ENCODE measurements at places on chromosomes 3 and 15.

DNA sequence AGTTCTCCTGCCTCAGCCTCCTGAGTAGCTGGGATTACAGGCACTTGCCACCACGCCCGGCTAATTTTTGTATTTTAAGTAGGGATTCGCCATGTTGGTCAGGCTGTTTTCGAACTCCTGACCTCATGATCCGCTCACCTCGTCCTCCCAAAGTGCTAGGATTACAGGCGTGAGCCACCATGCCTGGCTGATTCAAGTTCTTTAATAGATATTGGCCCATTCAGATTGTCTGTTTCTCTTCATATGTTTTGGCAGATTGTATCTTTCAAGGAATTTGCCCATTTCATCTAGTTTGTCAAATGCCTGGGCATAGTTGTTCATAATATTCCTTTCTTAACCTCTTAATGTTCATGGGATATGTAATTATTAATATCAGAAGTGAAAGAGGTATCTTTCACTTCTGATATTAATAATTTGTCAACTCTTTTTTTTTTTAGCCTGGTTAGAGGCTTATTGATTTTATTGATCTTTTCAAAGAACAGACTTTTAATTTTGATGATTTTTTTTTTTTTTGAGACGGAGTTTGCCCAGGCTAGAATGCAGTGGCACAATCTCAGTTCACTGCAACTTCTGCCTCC, 40.2 kb upstream of the ZFAND6 start:
- no peak for DNase-seq

GRCh38 chr3:159721324-159721723, 267.3 kb upstream of the IL12A start:
- no peak for DNase-seq

DNA sequence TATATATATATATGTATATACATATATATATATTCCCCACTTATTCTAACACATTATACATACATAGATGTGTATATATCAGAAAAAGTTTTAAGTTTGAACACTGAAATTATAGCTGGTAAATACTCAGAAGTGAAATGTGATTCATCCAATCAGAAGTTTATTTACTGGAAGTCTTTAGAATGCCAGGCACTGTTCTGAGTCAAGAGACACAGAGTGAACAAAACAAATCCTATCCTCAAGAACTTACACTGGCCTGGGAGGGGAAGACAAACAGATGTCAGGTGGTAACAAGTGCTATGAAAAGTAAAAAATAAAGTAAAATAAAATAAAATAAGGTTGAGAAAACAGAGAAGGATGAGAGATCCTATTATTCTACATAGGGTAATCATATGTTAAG, 13.4 kb downstream of the DHX36 start:
- no peak for DNase-seq

- DNase-seq, result no peak
Measured at GRCh38 chr3:36653095-36653494, 111.3 kb downstream of the DCLK3 start.

GRCh38 chr3:101464235-101464634, 48.8 kb downstream of the SENP7 start:
- DNase-seq, result no peak

- DNase-seq, result peak; percentile 82
Measured at GRCh38 chr15:45457641-45458539, 64.7 kb downstream of the SLC30A4 start.

GRCh38 chr3:102174312-102174712, 260.5 kb upstream of the ZPLD1 start:
- DNase-seq, result no peak

DNA sequence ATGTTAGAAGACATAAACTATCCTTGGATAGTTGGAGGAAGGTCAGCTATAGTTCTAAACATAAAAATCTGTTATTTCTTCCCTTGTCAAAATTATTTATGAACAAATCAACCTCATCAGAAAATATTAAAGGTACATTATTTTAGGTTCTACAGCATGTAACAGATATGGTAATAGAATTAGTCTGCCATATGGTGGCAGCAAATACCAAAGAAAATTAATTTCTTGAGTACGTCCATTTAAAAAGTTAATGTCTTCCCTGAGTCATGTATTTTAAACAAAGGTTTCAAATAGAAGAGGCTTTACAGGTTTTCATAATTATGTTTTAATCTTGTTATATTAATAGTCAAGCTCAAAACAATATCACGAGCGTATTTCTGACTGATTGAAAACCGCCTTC, 17.9 kb upstream of the ANKRD28 start:
- DNase-seq, result no peak

- DNase-seq, result no peak
Measured at GRCh38 chr15:25824618-25825017, 38.5 kb downstream of the ATP10A start.

DNA sequence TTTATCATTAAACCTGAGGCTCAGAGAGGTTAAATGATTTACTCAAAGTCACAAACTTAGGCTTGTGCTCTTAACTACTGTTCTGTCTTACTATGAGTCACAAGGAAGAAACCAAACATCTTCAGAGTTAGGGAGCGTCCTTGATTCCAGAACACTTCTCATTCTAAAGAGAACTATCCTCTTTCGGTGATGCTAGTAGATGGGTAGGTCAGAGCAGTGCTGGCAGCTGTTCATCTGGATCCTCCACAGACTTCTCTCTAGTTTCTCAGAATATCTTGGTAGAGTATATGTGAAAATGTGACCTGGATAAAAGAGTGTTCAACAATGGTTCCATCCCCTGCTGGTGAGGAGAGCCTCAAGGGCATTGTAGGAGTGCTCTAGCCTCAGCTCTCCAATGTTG, 3.3 kb downstream of the ARL6IP5 start:
- DNase-seq, result no peak

DNA sequence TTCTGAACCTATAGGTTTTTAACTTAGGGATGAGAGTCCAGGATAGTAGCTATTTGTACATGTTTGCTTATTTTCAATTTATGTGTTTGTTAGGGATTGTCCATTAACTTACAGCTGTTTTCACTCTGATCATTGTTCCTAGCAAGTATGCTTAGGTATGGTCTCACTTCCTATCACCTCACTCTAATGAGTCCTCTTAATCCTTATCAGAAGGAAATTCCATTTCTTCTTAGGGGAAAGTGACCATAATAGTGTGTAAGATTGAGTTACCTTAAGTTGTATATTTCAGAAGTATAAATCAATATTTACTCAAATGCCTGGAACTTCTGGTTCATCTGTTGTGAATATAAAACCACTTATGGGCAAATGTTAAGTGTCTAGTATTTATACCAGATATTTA, 53.0 kb downstream of the PIAS1 start:
- DNase-seq, result no peak

GRCh38 chr3:61774279-61774890, 213.0 kb downstream of the PTPRG start:
- no peak for DNase-seq

- no peak for DNase-seq
Measured at GRCh38 chr15:101022876-101023275, 103.7 kb downstream of the LRRK1 start.

DNA sequence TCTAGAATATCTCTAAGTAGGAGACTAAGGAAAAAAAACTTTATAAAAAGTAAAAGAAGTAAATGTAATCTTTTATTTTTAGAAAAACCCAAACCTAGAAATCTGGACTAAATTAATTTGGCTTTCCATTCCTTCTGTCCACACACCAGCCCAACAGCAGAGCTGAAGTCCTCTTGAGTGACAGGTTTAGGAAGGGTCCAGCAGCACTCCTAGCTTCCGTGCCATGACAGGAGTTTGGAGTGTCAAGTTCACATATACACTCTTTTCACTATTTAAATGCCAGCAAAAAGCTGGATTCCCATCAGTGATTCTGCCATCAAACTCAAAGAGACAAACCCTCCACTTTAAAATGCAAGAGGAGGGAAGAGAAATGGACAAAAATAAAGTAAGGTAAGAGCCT, 13.1 kb downstream of the PROK2 start:
- DNase-seq, result no peak

DNA sequence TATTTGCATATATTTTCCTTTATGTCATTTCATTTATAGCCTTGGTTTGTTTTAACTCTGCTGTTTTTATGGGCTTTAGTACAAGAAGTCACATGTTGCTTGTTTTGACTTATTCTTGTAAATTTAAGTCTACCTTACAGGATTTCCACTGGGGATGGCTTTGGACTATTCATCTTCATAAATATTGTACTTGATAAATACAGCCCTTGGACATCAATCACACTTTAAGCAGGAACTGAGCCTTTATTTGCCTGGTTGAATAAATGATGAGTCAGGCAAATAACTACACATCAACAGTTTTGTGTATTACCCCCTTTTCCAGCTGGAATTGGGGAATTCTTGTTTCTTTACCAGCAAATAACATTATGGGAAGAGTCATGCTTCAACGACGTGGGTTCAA, 286.0 kb downstream of the CNTN3 start:
- no peak for DNase-seq

- DNase-seq, result no peak
Measured at GRCh38 chr15:63370764-63371163, 10.9 kb downstream of the CA12 start.

DNA sequence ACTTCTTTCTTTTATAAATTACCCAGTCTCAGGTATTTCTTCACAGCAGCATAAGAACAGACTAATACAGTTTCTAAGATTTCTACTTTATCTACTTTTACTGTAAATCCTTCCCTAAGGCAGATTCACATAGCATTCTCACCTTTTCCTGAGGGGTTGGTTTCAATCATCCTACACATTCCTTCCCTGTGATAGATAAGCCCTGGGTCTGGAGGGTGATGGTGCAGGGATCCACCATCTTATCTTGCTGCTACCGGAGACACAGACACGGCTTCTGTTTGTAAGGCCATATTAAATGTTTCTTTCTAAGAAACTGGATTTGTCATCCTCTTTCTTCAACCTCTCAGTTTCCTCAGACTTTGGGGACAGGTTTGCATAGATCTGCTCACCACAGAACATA, 6.1 kb downstream of the IQCF5 start:
- no peak for DNase-seq

GRCh38 chr15:84904419-84904818, 20.0 kb downstream of the SLC28A1 start:
- DNase-seq, result no peak

- no peak for DNase-seq
Measured at GRCh38 chr3:174046311-174046710, 648.8 kb downstream of the NLGN1 start.

GRCh38 chr15:67335534-67336222, 81.1 kb downstream of the IQCH start:
- DNase-seq, result no peak

- DNase-seq, result no peak
Measured at GRCh38 chr15:53759411-53759931, at the start of gene WDR72. TSS of gene WDR72 (minus strand) at chr15:53759663. CDS start at chr15:53733149, 26,514 bp downstream.

GRCh38 chr3:125189378-125190165, 23.0 kb downstream of the SLC12A8 start:
- DNase-seq, result no peak

GRCh38 chr15:45021348-45021747, 1.6 kb upstream of the SORD start:
- no peak for DNase-seq

DNA sequence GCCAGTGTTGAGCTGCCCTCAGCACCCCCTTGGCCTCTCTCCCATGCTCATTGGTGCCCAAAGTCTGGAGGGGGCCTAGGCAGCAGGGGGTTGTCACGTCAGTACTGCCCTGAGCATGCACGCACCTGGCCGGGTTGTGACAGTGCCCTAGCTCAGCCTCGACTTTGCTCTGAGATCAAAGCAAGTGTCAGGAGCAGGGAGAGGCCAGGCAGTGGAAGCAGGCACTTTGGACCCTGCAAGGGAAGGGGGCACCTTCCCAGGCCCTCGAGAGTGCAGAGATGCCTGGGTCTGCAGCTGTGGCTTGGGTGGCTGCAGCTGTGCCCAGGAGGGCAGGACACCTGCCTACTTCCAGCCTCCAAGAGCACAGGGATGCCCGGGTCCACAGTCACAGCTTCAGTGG, 561.3 kb downstream of the NLGN1 start:
- DNase-seq, result no peak

DNA sequence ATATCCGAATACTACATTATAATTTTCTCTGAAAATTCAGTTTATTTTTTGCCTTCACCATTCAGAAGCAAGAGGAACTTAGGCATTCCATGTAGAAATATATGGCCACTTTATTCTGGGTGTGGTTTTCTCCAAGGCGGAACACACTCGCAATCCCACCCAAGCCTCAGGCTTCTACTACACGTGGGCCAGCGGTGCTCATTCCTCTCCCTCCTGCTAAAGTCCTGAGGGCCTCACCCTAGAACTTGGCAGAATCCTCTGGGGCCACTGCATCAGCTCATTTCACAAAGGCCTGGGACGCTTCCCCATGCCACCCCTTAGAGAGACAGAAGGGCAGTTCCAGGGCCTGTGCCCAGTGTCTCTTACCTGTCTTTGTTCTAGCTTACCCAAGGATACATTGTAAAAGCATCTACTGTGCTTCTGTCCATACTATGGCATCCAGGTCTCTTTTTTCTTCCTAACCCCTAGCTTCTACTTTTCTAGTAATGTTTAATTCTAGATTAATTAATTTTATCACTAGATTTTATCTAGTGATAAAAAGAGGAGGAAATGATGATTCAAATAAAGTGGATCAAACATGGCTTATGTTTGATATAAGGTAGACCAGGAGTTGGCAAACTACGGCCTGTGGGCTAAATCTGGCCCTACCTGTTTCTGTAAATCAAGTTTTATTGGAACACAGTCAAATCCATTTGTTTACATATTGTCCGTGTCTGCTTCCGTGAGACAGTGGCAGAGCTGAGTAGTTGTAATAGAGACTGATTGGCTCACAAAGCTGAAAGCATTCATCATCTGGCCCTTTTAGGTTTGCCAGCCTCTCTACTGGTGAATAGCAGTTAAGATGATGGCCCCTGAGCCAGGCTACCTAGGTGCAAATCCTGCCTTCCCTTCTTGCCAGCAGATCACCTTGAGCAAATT, 29.8 kb downstream of the LARS2 start:
- DNase-seq, result no peak

DNA sequence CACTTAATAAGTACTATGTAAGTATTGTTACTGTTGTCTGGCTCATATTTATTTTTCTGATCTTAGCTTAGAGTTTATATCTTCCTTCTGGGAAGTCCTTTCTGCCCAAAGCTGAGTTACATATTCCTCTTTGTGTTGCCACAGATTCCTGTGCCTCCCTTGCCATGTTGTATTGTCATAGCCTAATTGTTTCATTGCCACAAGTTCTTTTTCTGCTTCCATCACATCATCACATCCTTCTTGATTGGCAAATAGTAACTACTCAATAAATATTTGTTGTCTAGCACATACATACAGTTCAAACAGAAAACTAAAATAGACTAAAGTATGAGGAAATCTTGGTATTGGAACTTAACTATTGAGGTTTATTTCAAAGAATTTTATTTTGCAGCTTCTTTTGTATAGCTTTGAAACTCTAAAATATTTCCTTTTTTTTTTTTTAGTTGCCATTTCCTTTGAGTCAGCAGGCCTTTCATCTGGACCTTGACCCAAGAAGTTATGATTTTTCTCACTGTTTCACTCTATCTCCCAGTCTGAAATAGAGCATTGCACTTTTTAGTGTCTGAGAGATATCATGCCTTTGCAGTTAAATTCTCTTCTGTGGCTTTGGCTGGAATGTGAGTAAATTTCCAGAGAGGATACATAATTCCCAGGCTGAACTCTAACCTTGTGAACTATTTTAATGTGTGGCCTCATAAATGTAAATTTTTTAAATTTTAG, 98.2 kb downstream of the ZNF609 start:
- no peak for DNase-seq

GRCh38 chr3:128319741-128320141, 146.9 kb downstream of the DNAJB8 start:
- no peak for DNase-seq

All from activated T-cell treated with anti-CD3 and anti-CD28 coated beads for 4 hours (primary cell).